ENCODE measurements at places on chromosomes 5 and 9.

DNA sequence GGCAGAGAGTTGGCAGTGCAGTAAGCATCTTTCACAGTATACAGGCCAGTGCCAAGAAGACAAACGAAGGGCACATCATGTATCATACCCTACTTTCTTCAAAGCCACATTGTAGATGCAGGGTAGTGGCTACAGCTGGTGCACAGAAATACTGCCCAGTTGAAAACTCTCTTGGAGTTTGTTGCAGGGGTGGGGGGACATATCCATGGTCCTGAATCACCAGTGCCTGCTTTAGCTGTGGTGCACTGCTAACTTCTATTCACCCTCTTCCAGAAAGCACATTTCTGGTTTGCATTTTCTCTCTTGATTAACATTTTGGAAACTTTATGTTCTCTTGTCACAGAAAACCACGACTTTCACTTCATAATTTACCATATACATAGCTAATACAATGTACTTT lies 196.6 kb downstream of the PAPPA start:
- ATAC-seq, result no peak

- ATAC-seq, result no peak
Observed at GRCh38 chr5:137666901-137667300, 69.0 kb downstream of the KLHL3 start.

- no peak for ATAC-seq
Observed at GRCh38 chr5:117533792-117534191, 959.2 kb upstream of the SEMA6A start.

GRCh38 chr9:123365881-123366528 lies 10.0 kb downstream of the CRB2 start:
- no peak for ATAC-seq

DNA sequence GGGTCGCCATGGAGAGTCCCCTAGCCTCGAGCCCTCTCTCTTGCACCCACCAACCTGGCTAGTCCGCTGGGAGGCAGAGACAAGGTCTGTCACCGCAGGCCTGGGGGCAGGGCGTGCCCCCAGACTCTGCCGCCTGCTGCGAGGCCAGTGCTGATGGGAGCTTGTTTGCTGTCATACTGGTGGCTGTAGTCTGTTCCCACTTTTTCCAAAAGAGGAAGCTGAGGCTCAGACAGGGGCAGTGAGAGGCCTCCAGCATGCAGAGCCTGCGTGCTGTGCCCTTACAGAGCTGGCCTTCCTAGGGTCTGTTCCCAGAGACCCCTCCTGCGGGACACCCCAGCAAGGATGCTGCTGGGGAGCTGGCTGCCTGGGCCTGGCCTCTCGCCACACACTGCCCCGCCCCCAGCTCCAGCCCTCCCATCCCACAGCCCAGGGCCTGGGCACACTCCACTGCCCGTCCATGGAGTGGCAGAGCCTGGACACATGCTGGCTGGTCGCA lies 21.0 kb upstream of the SUSD3 start:
- no peak for ATAC-seq

Data from gastroesophageal sphincter (tissue), 4 donors.